ENCODE measurements at places on chromosomes 13 and 19.

DNA sequence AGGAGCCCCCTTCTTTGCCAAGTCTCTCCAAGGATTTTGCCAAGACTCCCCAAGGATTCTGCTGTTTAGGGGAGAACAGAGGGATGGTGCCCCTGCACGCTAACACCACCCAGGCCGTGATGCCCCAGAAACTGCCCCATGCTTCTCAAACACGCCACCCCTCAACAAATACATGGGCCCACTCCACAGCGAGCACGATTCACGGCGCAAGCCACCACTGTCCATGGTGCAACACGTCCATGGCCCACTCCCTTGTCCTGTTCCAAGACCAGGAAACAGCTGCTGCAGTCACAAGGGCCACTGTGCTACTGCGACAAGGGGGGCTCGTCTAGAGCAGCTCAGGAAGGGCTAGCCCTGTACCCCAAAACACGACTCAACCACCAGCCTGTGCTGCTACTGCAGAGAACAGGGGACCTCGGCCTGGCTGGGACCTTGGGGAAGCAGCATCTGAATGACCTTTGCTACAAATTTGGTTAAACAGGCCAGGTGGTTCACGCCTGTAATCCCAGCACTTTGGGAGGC, 36.5 kb upstream of the ISYNA1 start:
- DNase-seq, result no peak

DNA sequence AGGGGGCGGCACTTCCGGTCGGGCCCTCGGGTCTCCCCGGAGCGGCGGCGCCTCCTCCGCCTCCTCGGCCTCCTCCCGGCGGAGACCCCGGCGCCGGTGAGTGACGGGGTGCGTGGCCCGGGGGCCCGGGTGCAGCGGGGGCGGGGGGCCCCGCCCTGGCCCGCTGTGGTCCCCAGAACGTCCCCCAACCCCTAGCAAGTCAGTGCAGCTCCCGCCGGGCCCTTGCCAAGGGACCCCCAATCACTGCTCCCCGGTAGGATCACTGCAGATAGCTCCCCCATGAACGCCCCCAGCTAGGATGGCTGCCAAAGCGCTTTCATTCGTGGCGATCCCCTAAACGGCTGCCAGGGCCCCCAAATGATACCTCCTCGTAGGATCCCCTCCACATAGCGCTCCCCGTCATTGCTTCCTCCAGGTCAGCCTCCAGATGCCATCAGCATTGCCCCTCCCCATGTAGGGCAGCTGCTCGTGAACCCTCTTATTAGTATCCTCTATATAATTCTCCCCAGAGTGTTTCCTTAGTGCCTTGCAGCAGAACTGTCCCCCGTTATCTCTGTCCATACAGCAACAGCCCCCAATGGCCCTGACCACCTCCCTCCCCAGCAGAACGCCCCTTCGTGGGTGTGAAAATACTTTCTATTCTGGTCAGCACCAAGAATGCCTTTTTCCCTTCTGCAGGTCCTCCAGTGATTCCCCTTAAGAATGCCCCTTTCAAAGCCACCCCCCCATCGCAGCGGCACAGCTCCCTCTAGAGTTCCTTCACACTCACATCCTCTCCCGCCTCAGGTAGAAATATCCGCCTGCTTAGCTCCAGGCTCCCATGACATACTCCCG, at the start of gene ZNF865:
ZNF865 (plus strand) TSS at position 11 of the 834 bp plus-strand sequence. CDS start 7,972 bp downstream, outside the sequence.
- peak; percentile 52 for DNase-seq

- no peak for DNase-seq
Observed at GRCh38 chr19:51185069-51185867, 39.6 kb upstream of the CD33 start.

GRCh38 chr13:78976696-78977095, 317.7 kb upstream of the OBI1 start:
- no peak for DNase-seq
